ENCODE measurements at places on chromosomes 12 and 14.
A peak's percentile ranks its signal among the peaks of the same experiment; 100 is the strongest.

DNA sequence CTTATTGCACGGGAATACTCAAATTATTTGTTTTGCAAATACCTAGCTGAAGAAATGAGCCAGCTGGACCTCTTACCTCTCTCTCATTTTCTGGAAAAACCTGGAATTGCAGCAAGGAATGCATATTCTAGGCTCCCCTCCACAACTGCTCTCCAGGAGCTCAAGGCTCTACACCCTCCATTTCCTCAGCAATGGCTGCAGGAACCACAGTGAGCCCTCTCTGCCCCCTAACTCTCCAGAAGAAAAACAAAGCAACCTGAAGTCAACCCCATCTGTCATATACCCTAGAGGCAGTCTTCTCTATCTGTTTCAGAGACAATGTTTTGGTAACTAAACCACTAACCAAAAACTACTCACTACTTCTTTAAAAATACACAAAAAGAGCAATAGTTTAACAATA is 221.6 kb downstream of the SLC25A21 start:
- no peaks in the 10 kb centered on the region for H3K27me3 ChIP-seq
- no peak overlapping the region for H3K4me3 ChIP-seq
- no peak for DNase-seq
- H3K27ac ChIP-seq = no peak overlapping the region

DNA sequence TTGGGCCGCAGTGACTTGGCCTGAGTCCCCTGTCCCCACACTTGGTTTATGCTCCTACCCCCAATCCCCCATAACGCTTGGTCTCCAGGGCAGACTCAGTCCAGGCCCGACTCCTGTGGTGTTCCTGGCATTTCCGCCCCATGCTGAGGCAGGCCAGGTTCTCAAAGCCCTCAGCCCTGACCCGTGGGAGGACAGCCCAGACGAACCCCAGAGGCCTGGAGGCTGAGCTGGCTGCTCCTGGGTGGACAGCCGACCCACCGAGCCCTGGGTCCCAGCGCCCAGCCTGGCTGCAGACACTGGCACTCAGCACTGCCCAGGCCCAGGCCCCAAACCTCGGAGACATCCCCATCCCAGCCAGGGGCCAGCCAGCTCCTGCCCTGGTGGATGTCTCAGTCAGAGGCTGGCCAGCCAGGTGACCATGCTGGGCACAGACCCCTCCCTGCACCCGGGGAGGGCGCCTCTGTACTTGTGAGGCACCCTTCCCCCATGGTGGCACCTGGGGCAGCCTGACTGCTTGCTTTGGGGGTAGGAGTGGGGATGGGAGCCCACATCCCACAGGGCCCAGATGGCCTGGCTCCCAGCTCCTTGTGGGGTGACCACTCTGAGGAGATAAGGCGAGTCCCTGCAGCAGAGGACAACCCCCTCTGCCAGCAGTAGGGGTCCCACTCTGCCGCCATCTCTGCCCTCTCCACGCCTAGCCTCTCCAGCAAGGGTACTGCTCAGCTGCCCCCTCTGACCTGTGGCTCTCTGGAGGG is 1.4 kb downstream of the PLD4 start:
- no peaks in the 10 kb centered on the region for H3K27me3 ChIP-seq
- peak overlapping the region; percentile 39 for H3K27ac ChIP-seq
- H3K4me3 ChIP-seq = no peak overlapping the region
- peaks cover 5% of the 10 kb centered on the region for H3K4me1 ChIP-seq
- DNase-seq = no peak
- H3K36me3 ChIP-seq = no peaks in the 10 kb centered on the region

DNA sequence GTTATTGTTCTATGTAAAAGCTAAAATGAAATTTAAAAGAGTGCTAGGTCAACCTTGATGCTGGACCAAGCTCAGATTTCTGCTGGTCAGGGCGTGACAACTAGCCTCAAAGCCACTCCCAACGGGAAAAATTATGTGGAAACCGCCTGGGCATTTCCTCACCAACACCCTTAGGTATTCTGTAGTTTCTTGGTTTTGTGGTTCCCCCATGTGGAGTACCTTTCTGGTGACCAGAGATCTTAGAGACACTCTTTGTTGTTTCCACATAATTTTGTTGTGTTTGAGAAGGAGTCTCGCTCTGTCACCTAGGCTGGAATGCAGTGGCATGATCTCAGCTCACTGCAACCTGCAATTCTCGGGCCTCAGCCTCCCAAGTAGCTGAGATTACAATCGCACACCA is 119.9 kb downstream of the DENND5B start:
- no peaks in the 10 kb centered on the region for H3K4me1 ChIP-seq
- no peak overlapping the region for H3K27ac ChIP-seq
- no peaks in the 10 kb centered on the region for H3K27me3 ChIP-seq
- H3K36me3 ChIP-seq = no peaks in the 10 kb centered on the region
- no peak for DNase-seq

- H3K36me3 ChIP-seq = no peaks in the 10 kb centered on the region
- no peaks in the 10 kb centered on the region for H3K27me3 ChIP-seq
- H3K27ac ChIP-seq = no peak overlapping the region
- peaks cover 16% of the 10 kb centered on the region for H3K4me1 ChIP-seq
- DNase-seq = no peak
- no peak overlapping the region for H3K4me3 ChIP-seq
These were observed 18.4 kb downstream of the FAR2 start for GRCh38 chr12:29167445-29167844.

GRCh38 chr12:89215196-89215595 is 137.1 kb downstream of the DUSP6 start:
- DNase-seq = no peak
- H3K4me1 ChIP-seq = peaks cover 10% of the 10 kb centered on the region
- H3K4me3 ChIP-seq = no peak overlapping the region
- no peaks in the 10 kb centered on the region for H3K27me3 ChIP-seq
- no peaks in the 10 kb centered on the region for H3K36me3 ChIP-seq
- H3K27ac ChIP-seq = no peak overlapping the region

DNA sequence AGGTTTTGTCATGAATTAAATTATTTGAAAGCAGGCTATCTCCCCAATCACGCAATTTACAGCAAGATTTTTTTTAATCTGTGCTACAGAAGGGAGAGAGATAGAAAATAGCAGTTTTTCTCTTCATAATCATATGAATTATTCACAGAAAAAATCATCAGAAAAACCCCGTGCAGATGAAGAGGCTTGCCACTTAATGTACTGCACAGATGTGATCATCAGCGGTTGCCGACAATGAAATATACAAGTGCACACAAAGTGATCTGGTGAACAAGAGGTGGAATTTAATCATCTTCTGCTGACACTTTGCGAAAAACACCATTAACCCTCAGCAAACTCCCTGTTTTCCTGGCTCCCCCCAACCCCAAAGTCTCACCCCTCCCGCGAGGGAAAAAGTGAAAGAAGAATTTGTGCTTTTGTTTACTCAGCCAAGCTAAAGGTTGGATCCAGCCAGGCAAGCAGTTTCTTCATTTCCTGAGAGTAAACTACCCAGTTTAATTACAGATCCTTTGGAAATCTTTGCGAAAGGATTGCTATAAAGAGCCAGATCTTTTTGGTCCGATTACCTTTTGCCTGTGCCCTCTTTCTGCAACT is 3.1 kb upstream of the LMO3 start:
- H3K4me1 ChIP-seq = no peaks in the 10 kb centered on the region
- H3K4me3 ChIP-seq = no peak overlapping the region
- peaks cover 46% of the 10 kb centered on the region for H3K27me3 ChIP-seq
- H3K27ac ChIP-seq = no peak overlapping the region
- DNase-seq = no peak

GRCh38 chr12:10722905-10723746 is at the start of gene YBX3:
YBX3 (minus strand) TSS chr12:10723323; CDS start chr12:10723111, 212 bp downstream.
- H3K27ac ChIP-seq = peak within 1 kb of the TSS; percentile 98
- peaks cover 34% of the 10 kb centered on the region for H3K27me3 ChIP-seq
- H3K4me1 ChIP-seq = peaks cover 50% of the 10 kb centered on the region
- H3K36me3 ChIP-seq = peaks cover 21% of the 10 kb centered on the region
- DNase-seq = peak; percentile 67

DNA sequence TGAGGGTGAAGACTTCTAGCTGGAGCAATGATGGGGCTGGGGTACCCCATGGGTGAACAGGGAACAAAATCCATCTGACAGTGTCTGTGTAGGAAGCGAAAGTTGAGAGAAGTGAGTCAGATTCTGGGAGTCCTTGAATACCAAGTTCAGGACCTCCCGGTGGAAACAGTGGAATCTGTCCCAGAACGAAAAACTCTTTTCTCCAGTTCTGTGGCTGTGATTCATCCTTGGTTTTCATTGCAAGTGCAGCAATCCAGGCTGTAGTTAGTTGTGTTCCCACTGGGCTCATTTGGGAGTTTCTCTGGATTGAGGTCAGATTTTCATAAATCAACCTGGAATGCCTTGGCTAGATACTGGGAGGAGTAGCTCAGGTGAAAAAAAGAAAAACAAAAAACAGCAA is 120.7 kb downstream of the C12orf75 start:
- no peak overlapping the region for H3K27ac ChIP-seq
- no peaks in the 10 kb centered on the region for H3K36me3 ChIP-seq
- no peak overlapping the region for H3K4me3 ChIP-seq

GRCh38 chr14:102588821-102589220 is 3.6 kb upstream of the RCOR1 start:
- DNase-seq = no peak
- H3K4me3 ChIP-seq = no peak overlapping the region
- H3K4me1 ChIP-seq = peaks cover 9% of the 10 kb centered on the region
- H3K27me3 ChIP-seq = no peaks in the 10 kb centered on the region

DNA sequence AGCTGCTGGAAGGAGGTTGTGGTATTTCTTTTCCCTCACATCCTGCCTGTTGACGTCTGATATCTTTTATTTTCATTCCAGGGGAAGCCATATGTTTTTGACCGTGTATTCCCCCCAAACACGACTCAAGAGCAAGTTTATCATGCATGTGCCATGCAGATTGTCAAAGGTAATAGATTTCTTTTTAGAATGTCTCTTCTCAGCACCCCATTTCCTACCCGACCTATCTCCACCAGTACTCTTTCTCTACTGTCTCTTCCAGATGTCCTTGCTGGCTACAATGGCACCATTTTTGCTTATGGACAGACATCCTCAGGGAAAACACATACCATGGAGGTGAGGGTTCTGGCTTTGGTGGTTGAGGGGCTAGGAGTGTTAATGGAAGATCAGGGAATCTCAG is 13.5 kb downstream of the KIF5A start:
- no peak for DNase-seq
- no peaks in the 10 kb centered on the region for H3K4me1 ChIP-seq
- no peak overlapping the region for H3K4me3 ChIP-seq

- H3K4me3 ChIP-seq = peak overlapping the region; percentile 87
- peaks cover 31% of the 10 kb centered on the region for H3K27me3 ChIP-seq
- peak overlapping the region; percentile 80 for H3K27ac ChIP-seq
- H3K4me1 ChIP-seq = peaks cover 16% of the 10 kb centered on the region
- no peak for DNase-seq
These were observed 1.1 kb upstream of the FAR2 start for GRCh38 chr12:29147731-29148595.

GRCh38 chr12:116537101-116537904 is 21.9 kb upstream of the MAP1LC3B2 start:
- H3K27ac ChIP-seq = peak overlapping the region; percentile 84
- H3K36me3 ChIP-seq = no peaks in the 10 kb centered on the region
- peaks cover 60% of the 10 kb centered on the region for H3K4me1 ChIP-seq
- peak; percentile 25 for DNase-seq
- peak overlapping the region; percentile 34 for H3K4me3 ChIP-seq
- H3K27me3 ChIP-seq = peaks cover 2% of the 10 kb centered on the region

DNA sequence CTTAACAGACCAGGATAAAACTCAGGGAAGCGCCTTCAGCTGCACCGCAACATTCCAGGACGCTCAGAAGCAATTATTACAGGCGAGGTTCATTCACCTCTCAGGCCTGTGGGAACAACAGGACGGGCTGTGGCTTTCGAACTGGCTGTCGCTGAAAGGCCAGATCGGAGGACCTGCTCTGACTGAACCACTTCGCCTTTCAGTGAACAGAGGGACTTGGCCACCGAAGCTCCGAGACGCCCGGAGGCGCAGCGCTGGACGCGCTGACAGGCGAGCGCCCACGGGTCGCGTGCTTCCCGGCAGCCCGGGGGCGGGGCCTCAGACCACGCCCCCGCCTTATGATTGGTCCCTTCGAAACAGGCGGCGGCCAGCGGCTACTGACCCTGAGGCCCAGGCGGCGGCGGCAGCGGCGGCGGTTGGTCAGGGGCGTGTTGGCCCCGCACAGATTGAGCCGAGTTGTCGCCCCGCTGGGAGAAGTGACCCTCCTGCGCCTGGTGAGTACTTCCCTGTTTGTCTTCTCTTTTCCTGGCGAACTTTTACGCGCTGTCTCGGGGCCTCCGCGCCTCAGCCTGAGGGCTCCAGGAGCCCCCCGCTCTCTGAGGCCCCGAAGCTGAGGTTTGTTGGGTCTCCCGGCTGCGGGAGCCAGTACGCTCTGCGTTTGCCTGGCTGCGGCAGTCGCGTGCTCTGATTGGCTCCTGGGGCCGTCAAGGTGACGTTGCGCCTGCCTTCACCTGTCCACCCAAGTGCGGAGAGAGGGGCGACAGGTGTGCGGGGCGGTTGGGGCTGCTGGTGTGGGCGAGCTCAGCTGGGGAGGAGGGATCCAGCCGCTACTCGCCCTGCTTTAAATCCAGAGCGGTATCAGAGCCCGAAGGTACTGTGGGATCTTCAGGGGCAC is at the start of gene GAS2L3:
Gene GAS2L3 (plus strand): TSS at position 393 of the 895 bp plus-strand sequence. CDS start 21,221 bp downstream, outside the sequence.
- H3K4me3 ChIP-seq = peak within 1 kb of the TSS; percentile 81
- peak; percentile 70 for DNase-seq
- no peak within 1 kb of the TSS for H3K27ac ChIP-seq
- no peaks in the 10 kb centered on the region for H3K36me3 ChIP-seq

DNA sequence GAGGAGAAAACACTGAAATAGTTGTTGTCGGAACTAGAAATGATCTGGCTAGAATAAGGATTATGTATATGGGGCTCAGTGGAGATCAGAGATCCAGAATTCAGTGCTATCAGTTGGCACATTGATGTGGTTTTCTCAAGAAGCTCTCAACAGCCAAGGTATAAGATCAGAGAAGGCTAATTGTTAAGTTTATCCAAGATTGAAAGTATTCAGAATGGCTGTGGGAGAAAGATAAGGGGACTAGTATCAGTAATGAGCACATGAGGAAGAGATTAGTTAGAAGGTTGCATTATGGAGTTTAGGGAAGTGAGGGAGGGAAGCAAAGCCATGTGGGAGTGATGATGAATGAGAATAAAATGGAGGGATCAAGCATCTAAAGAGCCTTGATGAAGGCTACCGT is 128.1 kb upstream of the MIS18BP1 start:
- H3K4me3 ChIP-seq = no peak overlapping the region
- no peaks in the 10 kb centered on the region for H3K27me3 ChIP-seq
- H3K36me3 ChIP-seq = no peaks in the 10 kb centered on the region
- no peaks in the 10 kb centered on the region for H3K4me1 ChIP-seq

- H3K27ac ChIP-seq = no peak overlapping the region
- H3K4me3 ChIP-seq = no peak overlapping the region
- no peak for DNase-seq
- peaks cover 15% of the 10 kb centered on the region for H3K36me3 ChIP-seq
- no peaks in the 10 kb centered on the region for H3K4me1 ChIP-seq
These were observed 9.1 kb downstream of the ADAM20 start for GRCh38 chr14:70525691-70526090.

- H3K4me1 ChIP-seq = peaks cover 41% of the 10 kb centered on the region
- H3K27ac ChIP-seq = no peak overlapping the region
- DNase-seq = no peak
- no peaks in the 10 kb centered on the region for H3K27me3 ChIP-seq
- H3K36me3 ChIP-seq = no peaks in the 10 kb centered on the region
- H3K4me3 ChIP-seq = no peak overlapping the region
These were observed 51.6 kb downstream of the RPS6KA5 start for GRCh38 chr14:91008759-91009409.
